ENCODE measurements at places on chromosomes 6 and 20.

- no peak for DNase-seq
These were observed 49.8 kb downstream of the MYH7B start for GRCh38 chr20:35005463-35005961.

DNA sequence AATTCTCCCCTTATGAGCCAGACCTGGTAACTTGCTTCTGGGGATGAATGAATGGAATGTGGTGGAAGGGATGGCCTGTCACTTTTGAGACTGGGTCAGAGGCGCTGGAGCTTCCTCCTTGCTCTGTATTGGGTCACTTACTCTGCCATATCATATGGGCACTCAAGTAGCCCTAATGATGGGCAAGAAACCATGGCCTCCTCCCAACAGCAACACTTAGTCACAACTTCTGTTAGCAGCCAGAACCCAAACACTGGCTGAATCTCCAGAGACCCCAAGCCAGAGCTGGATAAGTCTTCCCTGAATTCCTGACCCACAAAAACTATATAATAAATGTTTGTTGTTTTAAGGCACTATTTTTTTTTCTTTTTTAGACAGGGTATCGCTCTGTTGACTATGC is 5.5 kb downstream of the E2F1 start:
- DNase-seq = no peak

DNA sequence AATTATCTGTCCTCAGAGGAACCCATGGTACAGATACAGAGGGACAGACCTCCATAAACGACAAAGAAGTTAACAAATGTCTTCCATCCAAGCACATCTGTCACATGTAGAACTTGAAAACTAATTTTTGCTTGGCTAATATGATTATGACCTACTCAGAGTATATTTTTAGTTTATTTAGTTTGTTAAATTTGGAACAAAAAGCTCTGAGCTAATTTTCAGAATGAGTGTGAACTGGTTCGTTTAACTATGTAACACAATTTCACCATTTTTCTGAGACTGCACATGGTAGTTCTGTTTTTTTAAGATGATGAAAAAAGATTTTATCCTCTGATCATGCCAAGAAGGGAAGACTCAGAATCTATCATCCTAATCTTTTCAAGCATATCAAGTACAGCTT is 34.4 kb upstream of the PREP start:
- DNase-seq = no peak

DNA sequence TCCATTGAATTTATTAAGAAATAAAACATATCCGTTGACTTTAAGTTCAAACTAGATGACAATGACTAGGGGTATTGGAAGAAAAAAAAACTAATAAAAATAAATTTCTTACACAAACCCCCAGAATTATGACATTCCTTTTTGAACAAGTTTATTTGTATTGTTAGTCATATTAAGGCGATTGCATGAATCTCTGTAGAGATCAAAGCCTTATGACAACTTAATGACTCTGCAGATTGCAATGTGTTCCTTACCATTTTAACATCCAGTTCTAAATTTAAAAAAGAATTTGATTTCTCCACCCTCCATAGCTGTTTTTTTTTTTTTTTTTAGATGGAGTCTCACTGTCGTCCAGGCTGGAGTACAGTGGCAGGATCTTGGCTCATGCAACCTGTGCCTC is 189.8 kb upstream of the CEP162 start:
- no peak for DNase-seq

DNA sequence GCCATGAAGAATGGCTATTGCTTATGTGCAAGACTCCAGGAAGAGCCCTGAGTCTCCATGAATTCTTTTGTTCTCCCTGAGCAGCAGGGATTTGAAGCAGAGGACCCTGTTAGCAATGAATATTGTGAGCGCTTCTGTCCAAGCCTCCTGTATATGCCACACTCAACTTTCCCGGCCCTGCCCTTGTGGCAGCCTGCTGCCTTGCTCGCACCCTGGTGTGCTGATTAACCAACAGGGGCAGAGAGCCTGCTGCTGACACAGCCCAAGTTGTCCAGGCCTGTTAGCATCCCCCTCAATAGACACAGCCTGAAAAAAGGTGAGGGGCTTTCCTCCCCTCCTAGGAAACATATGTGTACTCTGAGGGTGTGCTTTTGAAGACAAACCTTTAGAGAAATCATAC is 131.4 kb downstream of the BMP2 start:
- DNase-seq = no peak

- no peak for DNase-seq
These were observed 153.0 kb downstream of the NKAIN2 start for GRCh38 chr6:123956492-123957139.

DNA sequence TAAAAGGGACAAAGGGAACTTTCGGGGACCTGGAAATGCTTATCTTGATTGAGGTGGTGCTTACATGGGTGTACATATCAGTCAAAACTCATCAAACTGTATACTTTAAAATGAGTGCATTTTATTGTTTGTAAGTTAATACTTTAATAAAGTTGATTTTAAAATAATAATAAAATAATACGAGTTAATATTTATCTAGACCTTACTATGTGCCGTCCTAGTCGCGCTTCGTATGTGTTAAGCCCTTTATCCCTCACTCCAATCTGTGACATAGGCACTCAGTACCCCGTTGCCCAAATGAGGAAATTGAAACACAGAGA is 47.5 kb downstream of the PDYN start:
- DNase-seq = no peak
